ENCODE measurements at places on chromosomes 11 and 22.

DNA sequence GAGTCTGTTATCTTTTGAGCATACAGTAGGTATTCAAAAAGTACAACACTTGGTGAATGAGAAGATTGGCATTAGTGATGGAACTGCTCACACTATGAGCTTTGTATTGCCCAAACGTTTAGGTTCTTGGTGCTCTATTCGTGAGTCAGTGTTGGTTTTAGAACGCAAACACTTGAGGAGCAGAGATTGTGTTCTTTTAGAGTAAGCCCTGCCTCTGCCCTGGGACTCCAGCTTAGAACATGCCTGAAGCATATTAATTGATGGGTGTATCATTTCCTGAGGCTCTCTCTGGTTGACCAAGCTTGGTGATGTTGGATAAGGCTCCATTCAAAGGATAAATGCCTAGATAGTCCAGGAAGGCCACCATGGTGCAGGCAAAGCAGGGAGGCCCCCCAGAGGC is 10.9 kb downstream of the MTNR1B start:
- DNase-seq = no peak

GRCh38 chr11:13042873-13043342 is 33.8 kb downstream of the RASSF10 start:
- no peak for DNase-seq

GRCh38 chr22:43346521-43346929 is 3.4 kb upstream of the SCUBE1 start:
- DNase-seq = peak; percentile 30

DNA sequence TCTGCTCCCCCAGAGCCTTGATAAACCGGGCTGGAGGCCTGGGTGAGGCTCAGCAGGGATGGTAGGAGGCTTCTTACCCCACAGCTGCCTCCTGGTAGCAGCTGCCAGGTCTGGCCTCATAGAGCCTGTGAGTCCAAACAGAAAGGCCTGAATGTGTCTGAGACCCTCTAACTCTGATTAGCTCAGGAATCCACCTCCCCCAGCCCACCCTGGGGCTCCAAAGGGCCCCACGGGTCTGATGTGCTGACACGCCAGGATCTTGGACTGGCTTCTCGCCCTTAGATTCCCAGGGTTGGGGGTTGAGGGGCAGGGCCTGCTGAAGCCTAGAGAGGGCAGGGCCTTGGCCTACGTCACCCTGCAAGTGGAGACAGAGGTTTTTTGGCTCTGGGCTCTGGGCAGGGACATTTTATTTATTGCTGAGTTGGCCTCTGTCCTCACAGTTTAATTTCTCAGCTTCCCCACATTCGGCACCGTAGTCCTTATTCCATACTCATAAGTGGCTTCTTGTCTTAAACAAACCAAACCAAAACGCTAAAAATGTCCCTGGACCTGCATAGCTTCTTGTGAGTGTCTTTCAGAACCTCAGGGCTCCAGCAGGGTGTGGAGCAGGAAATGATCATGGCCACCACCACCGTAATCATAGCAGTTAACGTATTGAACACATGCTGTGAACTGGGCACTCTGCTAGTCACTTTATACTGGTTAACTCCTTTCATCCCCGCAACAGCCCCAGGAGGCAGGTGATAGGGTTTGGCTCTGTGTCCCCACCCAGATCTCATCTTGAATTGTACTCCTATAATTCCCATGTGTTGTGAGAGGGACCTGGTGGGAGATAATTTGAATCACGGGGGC is 25.1 kb downstream of the KIAA1671 start:
- DNase-seq = no peak

- DNase-seq = no peak
Observed at GRCh38 chr11:31915867-31916266, 104.7 kb upstream of the PAX6 start.

- DNase-seq = no peak
Observed at GRCh38 chr11:111459506-111460270, 52.5 kb downstream of the BTG4 start.

GRCh38 chr11:105092256-105093239 is 47.0 kb downstream of the CARD18 start:
- DNase-seq = no peak
